Fibroblast of pulmonary artery (primary cell): ENCODE measurements at places on chromosomes 3 and 15.
A peak's percentile ranks its signal among the peaks of the same experiment; 100 is the strongest.

DNA sequence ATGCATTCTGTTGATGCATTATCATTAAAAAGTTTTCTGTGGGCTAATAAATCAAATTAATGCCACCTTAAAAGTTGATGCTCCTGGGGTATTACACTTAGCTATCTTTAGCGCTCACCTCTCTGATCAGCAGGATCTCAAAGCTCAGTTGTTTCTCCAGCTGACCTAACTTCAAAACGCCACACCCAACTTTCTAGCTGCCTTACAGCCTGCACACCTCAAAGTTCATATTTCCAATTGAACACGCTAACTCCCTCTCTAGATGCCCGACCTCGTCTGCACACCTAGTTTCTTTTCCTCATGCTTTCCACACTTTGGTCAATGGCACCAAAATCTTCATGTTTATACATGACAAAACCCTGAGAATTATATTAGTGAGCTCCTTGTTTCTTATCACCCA, 98.2 kb upstream of the AGTR1 start:
- no peak for DNase-seq

DNA sequence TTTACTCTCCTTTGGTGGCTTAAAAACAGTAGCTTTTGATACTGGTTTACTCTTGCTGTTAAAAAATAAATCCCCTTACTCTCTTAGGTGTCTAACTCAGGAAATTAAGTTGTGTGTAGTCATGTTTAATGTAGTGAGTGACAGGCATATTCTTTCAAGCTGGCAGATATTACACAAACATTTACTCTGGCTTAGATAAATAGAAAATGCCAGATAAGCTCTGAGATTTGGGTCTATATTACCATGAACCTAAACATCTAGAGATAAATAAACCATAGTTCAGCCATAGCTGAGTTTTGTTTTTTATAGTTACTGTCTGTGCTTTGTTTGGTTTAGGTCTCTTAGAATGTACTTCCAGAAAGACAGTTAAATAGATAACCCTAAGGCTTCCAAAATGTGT, 2.4 kb downstream of the SEMA6D start:
- DNase-seq: no peak

- DNase-seq: no peak
Observed at GRCh38 chr3:157810924-157811718, 295.1 kb downstream of the SHOX2 start.

- peak; percentile 60 for DNase-seq
Observed at GRCh38 chr15:77476995-77477394, 56.3 kb downstream of the HMG20A start.

- peak; percentile 72 for DNase-seq
Observed at GRCh38 chr15:39874890-39875549, 45.0 kb downstream of the GPR176 start.

DNA sequence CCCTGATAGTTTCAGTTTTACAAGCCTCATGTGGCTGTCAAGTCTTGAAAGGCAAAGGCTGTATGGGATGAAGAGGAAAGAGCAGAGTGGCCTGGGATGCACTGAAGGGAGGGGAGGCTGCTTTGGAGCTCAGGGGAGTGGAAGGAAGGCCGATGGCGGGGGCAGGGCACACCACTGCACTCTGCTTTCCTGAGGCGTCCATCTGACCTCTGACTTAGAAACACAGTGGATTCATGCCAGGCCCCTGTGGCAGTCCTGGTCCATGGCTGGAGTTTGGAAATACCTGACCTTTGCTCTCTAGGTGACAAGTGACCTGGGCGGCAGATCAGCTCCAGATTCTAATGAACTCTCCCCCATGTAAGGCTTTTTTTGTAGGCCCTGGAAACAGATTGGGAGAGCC, 19.0 kb downstream of the FAH start:
- DNase-seq: no peak

GRCh38 chr3:81442758-81443456, 318.5 kb downstream of the GBE1 start:
- DNase-seq: no peak

DNA sequence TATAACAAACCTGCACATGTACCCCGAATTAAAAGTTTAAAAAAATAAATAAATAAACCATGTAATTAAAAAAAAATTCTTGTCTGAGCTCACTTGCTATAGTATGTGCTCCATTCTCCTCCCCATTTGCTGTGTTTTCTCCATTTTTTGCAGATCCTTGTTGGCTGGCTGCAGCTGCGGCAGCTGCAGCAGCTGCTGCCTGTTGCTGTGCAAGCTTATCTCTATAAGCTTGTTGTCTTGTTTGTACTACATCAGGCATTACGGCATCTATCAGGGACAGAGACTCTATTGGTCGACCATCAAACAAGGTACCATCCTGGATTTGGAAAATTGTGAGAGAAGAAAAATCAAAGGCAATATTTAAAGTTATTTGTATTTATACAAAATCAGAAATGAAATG, 145.9 kb downstream of the TBL1XR1 start:
- peak; percentile 32 for DNase-seq

- DNase-seq: no peak
Observed at GRCh38 chr3:27802849-27803248, 80.7 kb upstream of the EOMES start.

DNA sequence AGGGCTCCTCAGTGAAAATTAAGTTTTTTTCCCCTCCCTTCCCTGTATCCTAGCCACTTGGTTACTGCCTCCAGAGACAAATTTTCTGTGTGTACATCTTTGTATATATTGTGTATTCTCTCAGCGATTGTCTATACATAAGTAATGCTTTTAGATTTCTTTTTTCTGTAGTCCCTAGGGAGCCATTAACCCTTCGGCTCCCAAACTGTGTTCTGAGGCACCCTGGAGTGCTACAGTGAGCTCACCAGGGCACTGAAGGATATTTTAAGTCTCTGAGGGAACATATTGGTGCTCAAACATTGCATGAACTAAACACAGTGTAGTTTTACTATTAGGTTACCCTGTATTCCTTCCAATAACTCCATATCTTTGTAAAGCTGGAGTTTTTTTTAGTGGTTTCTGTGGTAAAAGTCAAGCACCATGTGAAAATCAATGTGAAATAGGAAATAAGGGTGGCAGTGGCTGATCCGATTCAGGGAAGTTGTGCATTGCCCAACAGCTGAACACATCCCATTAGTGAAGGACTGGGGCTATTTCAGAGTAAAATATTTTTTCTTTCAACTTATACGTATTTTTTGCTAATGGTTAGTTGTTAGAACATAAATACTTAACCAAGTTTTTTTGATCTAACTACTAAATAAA, 43.0 kb downstream of the USP13 start:
- DNase-seq: no peak

GRCh38 chr3:169181666-169182065, 481.8 kb downstream of the MECOM start:
- no peak for DNase-seq

DNA sequence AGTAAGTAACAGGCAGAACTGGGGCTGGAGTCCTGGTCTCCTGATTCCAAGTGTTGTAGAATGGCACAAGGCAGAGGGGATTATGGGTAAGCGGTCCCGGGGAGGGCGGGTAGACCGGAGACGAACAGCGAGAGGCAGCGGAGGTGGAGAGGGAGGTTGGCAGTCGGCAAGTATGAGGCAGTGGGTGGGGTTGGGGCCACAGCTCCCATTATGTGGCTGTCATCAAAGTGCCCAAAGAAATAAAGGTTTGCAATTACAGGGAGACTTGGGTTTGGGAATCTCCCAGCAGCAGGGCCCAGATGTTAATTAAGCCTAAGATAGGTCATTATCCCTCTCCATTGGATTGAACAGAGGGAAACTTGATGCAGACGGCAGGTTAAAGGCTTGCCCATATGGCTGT, 16.9 kb downstream of the FAM43A start:
- no peak for DNase-seq

DNA sequence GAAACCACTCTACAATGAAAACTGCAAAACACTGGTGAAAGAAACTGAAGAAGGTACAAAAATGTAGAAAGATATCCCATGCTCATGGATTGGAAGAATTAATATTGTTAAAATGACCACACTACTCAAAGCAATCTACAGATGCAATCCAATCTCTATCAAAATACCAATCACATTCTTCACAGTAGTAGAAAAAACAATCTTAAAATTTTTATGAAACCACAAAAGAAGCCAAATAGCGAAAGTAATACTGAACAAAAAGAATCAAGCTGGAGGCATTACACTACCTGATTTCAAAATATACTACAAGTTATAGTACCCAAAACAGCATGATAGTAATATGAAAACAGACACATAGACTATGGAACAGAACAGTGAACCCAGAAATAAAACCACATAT, 36.9 kb downstream of the TXNRD3 start:
- peak; percentile 11 for DNase-seq

GRCh38 chr15:43748376-43748775, 2.1 kb downstream of the PDIA3 start:
- peak; percentile 31 for DNase-seq

DNA sequence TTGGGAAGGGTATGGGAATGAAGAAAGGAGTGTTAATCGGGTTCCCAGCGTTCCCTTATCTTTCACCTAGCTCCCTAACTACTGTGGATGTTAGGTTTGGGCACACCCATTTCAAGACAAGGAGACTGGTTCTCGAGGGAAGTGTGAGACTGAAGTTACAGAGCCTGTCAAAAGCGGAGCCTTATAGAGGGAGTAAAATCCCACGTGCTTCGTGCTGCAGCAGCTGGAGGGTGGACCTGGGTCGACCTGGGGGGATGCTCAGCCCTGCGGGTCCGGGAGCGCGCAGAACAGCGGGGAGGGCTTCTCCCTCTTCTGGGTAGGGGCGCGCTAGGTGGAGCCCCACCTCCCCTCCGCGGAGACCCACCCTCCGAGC, 314 bp upstream of the TMED3 start:
- DNase-seq: peak; percentile 37

- no peak for DNase-seq
Observed at GRCh38 chr3:94927175-94927574, 864.3 kb downstream of the NSUN3 start.

DNA sequence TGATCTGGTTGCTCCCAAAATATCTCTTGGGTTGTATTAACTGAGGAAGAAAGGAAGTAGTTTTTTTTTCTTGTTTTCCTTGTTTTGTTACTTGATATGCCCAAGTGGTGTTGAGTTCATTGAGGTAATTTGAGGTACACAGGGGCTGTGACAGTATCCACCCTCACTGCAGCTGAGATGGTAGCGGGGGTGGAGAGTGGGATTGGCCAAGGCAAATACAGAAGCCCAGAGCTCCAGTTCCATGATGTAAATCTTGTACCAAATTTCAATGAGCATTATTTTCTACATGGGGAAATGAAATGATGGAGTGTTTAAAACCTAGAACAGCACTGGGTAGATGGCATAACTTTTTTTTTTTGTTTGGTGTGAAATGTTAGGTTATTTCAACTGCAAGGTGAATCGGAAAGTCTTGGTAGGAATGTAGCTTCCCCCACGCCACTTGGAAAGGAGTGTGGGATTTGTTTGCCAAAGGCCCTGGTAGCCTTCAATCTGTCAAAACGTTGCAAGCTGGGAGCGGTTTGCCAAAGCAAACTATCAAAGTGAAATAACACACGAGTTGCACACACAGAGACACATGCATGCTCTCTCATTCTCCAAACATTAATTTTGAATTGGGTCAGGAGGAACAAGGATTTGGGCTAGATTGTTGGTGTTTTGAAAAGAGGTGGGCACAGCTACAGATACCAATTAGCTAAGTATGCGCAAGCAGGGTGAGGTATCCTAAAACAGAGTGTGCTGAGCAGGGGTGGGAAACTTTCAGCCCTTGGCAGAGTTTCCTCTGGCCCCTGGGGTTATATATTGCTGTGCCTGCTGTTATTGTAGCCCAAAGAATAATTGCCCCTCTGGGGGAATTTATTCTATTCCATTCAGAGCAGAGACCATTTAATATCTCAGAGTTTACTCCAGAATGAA, 34.6 kb downstream of the THSD4 start:
- DNase-seq: peak; percentile 49

DNA sequence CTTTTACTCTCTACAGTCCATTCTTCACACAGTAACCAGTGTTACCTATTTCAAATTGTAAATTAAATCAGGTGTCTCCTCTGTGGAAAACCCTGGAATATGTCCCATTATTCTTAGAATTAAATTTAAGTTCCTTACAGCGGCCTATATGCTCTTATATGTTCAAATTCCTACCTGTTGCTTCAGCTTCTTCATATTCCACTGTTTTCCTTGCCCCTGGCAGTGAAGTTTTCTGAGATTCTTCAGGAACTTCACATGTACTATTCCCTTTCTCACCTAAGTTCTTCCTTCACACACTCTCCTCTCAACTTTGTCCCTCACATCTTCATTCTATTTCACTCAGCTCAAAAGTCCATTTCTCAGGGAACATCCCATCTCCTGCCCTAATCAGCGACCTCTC, 68.8 kb downstream of the IL1RAP start:
- DNase-seq: no peak

DNA sequence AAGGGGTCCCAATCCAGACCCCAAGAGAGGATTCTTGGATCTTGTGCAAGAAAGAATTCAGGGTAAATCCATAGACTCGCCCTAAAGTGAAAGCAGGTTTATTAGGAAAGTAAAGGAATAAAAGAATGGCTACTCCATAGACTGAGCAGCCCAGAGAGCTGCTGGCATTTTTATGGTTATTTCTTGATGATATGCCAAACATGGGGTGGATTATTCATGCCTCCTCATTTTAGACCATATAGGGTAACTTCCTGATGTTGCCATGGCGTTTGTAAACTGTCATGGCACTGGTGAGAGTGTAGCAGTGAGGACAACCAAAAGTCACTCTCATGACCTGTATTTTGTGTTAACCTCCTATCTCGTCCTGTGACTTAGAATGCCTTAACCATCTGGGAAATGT, 142.2 kb downstream of the DOCK3 start:
- no peak for DNase-seq

GRCh38 chr3:114019486-114019885, 36.8 kb downstream of the CCDC191 start:
- DNase-seq: no peak

GRCh38 chr15:39388118-39388517, 192.8 kb upstream of the THBS1 start:
- peak; percentile 52 for DNase-seq

- peak; percentile 28 for DNase-seq
Observed at GRCh38 chr3:150359381-150359780, 48.7 kb upstream of the TSC22D2 start.

DNA sequence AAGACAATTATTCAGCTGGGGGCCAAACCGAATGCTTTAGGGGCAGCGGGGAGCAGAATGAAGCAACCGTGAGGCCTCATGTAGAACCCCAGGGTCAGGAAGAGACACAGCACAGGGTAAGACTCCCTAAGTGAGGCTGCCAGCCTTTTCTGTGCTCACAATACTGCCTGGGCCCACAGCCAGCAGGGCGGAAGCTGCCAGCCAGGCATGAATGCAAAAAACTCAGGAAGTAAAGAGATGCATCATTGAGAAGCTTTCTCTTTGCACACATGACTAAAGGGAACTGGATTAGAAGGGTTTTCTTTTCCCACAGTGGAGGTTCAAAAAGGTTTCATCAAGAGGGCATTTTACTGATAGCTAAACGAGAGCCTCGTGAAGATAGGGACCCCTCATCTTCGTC, 33.3 kb downstream of the CA12 start:
- DNase-seq: peak; percentile 82

- DNase-seq: no peak
Observed at GRCh38 chr15:28932361-28932760, 46.6 kb downstream of the APBA2 start.

DNA sequence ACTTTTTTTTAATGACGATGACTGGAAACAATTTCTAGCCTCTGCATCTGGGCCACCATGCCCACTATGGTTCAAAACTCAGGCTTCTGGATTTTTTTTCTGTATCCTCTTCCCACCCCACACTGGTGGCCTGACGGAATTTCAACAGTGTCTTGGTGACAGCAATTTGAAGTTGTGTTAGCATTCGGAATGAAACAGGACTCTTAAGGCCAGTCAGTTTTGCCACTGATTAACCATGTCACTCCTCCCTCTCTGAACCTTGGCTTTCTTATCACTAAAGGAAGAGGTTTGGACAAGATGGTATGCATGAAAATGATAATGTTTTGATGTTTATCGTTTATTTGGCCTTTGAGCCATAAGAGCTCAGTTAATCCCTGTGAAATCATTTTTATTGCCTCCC, 41.6 kb upstream of the BDH1 start:
- DNase-seq: no peak
